ENCODE measurements at places on chromosomes 7 and 10.

- no peak for DNase-seq
Observed at GRCh38 chr10:101643546-101643945, 51.4 kb downstream of the FBXW4 start.

GRCh38 chr7:55244006-55244745 lies 121.0 kb upstream of the LANCL2 start:
- DNase-seq = no peak

- no peak for DNase-seq
Observed at GRCh38 chr10:95564291-95564690, 3.1 kb upstream of the SORBS1 start.

DNA sequence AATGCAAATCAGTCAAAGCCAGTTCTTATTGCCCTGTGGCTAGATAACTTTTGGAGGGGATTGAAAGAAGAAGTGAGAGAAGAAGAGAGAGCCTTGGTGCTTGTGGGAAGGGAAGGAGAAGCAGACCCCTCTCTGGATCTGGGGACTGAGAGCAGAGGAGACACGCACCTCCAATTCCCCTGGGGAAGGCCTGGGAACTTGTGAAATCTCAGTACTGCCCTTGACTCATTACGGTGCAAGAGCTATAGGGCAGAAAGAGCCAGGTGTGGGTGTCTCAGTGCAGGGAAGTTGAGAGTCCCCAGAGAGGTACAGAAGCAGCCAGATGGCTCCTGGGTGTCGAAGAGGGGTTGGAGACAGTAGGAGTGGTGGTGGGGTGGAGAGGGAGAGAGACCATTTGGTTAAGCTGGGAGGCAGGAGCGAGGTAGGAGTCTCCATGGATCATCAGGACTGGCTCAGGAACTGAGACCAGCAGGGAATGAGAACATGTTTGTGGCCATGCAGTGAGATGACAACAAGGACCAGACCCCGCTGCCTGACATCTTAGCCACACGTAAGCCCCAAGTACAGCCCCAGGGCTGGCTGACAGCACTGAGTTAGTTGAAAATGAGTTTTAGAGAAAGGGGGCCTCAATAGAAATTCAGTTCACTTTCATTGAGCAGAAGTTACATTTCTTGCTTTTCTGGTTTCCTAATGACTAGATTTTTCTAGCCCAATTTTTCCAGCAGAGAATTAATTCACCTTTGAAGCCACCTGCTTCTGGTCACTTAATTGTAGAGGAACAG lies 238.2 kb downstream of the BUB3 start:
- no peak for DNase-seq

- peak; percentile 55 for DNase-seq
Observed at GRCh38 chr7:105656922-105657521, 75.7 kb upstream of the EFCAB10 start.

DNA sequence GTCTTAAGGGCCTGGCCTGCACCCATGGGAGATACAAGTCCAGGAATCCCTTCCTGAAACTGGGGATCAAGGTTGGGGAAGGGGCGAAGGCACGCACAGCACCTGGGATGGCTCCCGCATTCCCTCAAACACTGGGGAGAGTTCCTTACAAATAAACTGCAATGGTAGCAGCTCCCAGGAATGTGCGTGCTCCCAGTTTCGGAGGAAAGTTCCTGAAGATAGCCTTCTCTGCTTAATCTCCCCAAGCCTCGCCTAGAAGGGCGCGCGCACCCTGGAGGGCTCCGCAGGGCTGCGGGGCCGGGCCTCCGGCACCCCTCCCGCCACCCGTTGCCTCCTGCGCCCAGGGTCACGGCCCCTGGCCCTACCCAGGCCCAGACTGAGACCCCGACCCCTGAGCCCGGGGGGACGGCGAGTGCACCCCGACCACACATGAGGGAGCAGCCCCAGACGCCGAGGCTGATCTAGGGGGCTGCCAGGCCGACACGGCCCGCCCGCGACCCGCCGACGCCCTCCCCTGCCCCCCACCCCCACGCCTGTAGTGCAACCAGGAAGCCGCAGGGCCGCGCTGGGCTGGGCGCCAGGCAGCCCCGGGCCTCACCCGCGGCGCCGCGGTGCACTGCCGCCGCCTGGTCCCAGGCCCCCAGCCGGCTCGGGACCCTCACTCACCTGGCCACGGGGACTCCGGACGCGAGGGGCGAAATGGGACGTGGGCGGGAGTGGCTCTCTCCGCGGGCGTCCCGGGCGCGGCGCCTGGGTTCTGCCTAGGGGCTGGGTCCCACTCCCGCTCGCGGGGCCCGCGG lies 460 bp downstream of the ANXA11 start:
- no peak for DNase-seq

- DNase-seq = no peak
Observed at GRCh38 chr7:142891490-142892082, 6.0 kb upstream of the TRPV6 start.

DNA sequence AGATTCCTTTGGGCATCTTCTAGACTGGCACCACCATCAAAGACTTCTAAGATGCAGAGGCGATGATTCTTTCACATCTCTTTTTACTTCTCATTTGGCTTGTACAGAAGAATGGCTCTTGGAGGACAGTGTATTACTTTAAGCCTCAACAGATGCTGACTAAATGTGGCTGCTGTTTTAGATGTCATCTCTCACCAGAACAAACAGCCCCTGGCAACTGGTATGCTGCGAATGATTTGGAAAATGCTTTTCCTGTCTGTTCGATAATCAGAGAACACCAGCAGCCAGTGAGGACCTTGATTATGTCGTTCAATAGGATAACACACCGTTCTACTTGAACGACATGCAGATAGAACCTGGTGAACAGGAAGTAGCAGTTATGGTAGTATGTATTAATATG lies 131.8 kb downstream of the RNF216 start:
- DNase-seq = no peak

- DNase-seq = no peak
Observed at GRCh38 chr7:70696201-70696754, 435.7 kb upstream of the GALNT17 start.

- DNase-seq = no peak
Observed at GRCh38 chr7:141477865-141478264, 73.3 kb upstream of the AGK start.

DNA sequence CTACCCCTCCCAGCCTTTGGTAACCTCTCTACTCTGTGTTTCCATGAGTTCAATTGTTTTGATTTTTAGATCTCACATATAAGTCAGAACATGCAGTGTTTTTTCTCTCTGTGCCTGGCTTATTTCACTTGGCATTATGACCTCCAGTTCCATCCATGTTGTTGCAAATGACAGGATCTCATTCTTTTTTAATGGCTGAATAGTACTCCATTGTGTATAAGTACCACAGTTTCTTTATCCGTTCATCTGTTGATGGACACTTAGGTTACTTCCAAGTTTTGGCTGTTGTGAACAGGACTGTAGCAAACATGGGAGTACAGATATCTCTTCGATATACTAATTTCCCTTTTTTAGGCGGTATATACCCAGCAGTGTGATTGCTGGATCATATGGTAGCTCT lies 141.6 kb downstream of the LRRC4 start:
- DNase-seq = no peak

GRCh38 chr7:116211006-116211912 lies 920 bp downstream of the TES start:
- peak; percentile 51 for DNase-seq

DNA sequence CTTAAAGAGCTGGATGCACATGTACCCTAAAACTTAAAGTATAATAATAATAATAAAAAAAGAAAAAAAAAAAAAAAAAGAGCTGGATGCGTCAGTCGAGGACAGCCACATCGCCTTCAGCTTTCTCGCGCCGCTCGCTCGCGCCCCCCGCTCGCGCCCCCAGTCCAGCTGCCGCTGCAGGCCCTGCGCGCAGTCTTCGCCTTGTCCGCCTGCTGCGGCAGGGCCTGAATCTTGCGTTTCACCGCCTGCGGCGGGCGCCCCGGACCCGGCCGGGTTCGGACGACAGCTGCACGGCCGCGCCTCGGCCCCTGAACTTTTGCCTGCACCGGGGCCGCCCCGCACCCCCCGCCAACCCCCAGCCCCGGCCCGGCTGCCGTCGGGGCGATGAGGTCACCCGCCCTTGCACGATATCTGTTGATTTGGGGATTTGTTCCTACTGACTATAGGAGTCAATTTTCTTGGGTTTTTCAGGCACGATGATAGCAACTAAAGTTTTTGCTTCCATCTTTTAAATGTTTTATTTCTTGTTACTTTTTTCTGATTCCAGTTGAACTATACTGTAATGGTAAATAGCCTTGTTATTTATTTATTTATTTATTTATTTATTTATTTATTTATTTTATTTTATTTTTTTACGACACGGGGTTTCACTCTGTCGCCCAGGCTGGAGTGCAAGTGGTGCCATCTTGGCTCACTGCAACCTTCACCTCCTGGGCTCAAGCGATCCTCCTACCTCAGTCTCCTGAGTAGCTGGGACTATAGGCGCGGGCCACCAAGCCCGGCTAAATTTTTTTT lies 33.5 kb upstream of the CPN1 start:
- DNase-seq = no peak

DNA sequence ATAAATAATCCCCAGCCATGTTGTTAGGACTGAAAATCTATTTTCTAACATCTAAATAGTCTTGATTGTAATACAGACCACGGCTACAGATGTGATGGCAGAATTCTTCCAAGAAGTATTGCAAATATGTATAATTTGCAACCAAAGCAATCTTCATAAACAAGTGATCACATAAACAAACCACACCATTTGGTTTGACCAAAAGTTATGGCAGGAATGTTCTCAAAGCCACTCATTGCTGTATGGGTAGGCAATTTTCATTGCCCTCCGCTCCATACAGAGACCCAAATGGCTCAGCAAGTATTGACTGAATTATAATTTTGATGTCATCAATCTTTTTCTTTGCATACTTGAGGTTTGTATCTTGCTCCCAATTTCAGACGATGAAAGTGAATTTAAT lies 19.0 kb upstream of the RHOBTB1 start:
- DNase-seq = no peak

GRCh38 chr7:69803699-69804516 lies 205.6 kb downstream of the AUTS2 start:
- no peak for DNase-seq

Data from activated CD8-positive, alpha-beta memory T cell treated with anti-CD3 and anti-CD28 coated beads for 1 hour (primary cell).